Stimulated activated CD4-positive, alpha-beta T cell treated with anti-CD3 and anti-CD28 coated beads, Interleukin-12 subunit alpha, Interleukin-12 subunit beta, amount 100 ng/mL, for 24 hours (primary cell): ENCODE measurements at places on chromosomes 7 and 10.

GRCh38 chr7:138052696-138053095 is 23.6 kb upstream of the AKR1D1 start:
- no peak for DNase-seq

DNA sequence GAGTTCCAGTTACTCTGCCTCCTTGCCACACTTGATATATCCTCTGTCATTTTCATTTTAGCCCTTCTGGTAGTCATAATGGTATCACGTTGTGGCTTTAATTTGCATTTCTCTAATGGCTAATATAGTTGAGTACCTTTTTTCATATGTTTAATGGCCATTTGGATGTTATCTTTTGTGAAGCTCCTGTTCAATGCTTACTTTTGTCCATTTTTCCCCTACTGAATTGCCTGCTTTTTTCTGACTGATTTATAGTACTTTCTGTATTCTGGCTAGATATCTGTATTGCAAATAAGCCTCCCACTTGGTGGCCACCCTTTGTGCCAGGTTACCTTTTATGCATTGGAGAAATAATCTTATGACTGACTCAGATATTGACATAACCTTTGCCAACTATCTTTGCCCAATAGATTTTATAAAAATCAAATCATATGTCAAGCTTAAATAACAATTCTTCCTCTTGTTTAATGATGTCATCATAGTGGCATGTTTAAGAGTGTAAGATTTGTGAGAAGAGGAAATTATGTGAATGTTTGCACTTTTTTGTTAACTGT is 50.6 kb downstream of the PRPF18 start:
- DNase-seq, result no peak

- no peak for DNase-seq
These were observed 105.5 kb upstream of the AKR1E2 start for GRCh38 chr10:4720463-4720862.

GRCh38 chr10:113663908-113664307 is at the start of gene NRAP:
Gene NRAP, minus strand, starts transcription at chr10:113664041. Its CDS starts 159 bp downstream, at chr10:113663882.
- no peak for DNase-seq

- DNase-seq, result no peak
These were observed 33.1 kb downstream of the GLRX3 start for GRCh38 chr10:130169136-130169859.

GRCh38 chr7:143410521-143411004 is 1.9 kb upstream of the EPHA1 start:
- DNase-seq, result no peak
